Right renal pelvis (tissue), 4 donors: ENCODE measurements at places on chromosomes 4 and X.

DNA sequence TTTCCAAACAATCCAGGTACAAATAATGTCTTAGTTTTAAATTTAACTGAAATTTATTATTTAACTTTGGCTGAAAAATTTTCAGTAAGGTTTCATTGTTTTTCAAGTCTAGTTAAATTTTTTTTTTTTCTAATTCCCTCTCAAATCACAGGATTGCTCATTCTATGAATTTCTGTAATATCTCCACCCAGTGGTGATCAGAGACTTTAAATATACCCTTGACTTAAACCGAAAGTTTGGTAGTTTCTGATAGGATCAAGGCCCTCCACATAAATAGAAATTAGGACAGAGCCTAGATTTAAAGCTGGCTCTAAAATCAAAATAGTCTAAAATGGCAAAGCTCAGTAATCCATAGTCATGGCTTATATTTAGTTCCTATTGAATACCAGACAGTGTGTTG is 175.4 kb downstream of the TBCK start:
- DNase-seq, result no peak

GRCh38 chr4:174874898-174875297 is 43.3 kb upstream of the ADAM29 start:
- no peak for DNase-seq

GRCh38 chrX:48022738-48023137 is 15.9 kb downstream of the SPACA5 start:
- no peak for DNase-seq

GRCh38 chr4:173866322-173867026 is 336.4 kb upstream of the HAND2 start:
- DNase-seq, result no peak
